Hypothalamus (tissue), 51 donors: ENCODE measurements at places on chromosomes 5 and 9.

DNA sequence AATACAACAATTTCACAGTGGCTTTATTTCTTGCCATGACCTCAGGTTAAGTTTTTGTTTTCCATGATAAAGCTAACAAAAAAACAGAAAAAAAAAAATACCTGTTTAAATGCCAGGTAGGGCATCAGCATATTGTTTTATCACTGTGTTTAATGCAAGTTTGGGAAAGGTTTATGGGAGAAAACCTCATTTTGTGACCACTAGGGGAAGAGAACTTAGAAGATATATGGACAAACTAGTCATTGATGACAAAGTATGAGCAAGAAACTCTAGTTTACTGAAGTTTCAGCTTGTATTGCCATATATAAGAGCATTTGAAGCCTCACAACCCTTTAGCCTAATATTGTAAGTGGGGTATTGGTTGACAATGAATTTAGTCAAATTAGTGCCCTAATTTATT lies 1431.4 kb upstream of the CDH18 start:
- DNase-seq = no peak

- DNase-seq = no peak
Observed at GRCh38 chr5:134018154-134018985, 13.6 kb upstream of the VDAC1 start.

DNA sequence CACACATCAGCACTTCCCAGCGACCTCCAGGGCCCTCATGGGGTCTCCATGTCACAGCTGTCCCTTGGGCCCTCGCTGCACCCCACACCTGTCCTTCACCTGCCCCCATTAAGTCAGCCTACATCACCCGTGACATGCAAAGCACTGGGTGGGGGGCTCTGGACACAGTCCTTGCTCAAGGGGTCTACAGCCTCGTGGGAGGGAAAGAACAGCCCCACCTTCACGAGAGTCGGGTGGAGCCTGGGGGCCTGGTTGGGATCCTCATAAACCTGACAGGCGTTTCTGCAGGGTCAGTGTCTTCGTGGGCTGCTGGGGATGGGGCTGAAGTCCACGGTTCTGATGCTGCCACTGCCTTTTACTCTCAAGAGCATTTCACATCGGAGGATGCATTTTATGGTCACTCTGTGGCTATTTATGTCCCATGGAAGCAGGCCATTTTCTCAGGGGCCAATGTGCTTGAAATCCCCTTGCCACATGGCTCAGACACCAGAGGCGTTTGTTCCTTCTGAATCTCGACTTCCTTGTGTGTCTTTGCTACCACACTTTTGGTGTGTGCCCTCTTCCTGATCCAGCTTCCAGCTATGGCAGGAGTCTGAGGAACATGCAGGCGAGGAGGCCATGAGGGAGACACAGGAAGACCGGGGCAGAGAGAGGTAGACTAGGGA lies at the start of gene OR2V1:
Gene OR2V1 (minus strand): TSS at position 338 of the 665 bp plus-strand sequence. CDS start 5,865 bp downstream, outside the sequence.
- no peak for DNase-seq

- DNase-seq = no peak
Observed at GRCh38 chr9:135332979-135333748, 146.4 kb upstream of the PPP1R26 start.

GRCh38 chr5:128711216-128711615 lies 173.2 kb upstream of the FBN2 start:
- DNase-seq = no peak

- DNase-seq = no peak
Observed at GRCh38 chr5:126178521-126178920, 244.7 kb upstream of the GRAMD2B start.

- no peak for DNase-seq
Observed at GRCh38 chr5:59474324-59474723, 419.2 kb downstream of the PDE4D start.

DNA sequence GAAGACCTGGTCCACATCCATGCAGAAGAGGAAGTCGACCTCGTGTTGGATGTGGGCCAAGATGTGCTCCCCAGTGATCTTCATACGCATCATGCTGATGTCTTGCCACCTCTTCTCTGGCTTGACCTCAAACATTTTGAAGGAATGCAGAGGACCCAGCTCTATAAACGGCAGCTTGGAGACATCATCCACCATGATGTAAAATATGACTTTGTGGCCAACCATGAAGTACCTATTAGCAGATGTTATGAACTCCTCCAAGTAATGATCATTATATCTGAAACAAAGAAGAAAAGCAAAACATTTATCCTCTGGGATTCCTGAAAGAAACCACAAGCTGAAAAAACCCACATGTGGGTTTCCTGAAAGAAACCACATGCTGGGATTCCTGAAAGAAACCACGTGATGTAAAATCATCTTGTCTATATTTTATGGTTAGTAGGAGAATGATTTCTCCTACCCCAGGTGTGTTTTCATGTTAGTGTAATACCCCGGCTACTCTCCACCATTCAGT lies 52.3 kb downstream of the GGTA1 start:
- no peak for DNase-seq

GRCh38 chr5:67030289-67031056 lies 166.1 kb downstream of the CD180 start:
- no peak for DNase-seq

GRCh38 chr5:134437847-134438581 lies 26.3 kb upstream of the CDKN2AIPNL start:
- DNase-seq = peak; percentile 29

- no peak for DNase-seq
Observed at GRCh38 chr9:130128251-130128650, 44.0 kb upstream of the NCS1 start.

GRCh38 chr5:126656401-126657007 lies 55.8 kb downstream of the PHAX start:
- DNase-seq = no peak

GRCh38 chr5:142825378-142826089 lies 55.4 kb downstream of the ARHGAP26 start:
- no peak for DNase-seq
